ENCODE measurements at places on chromosomes 5 and 9. TPM values are rescaled to one million over a fixed set of nuclear protein-coding genes. Genes with fewer than 3 reads are reported as not detected.

GRCh38 chr9:132040808-132041207 is 38.9 kb downstream of the MED27 start:
- H3K27me3 ChIP-seq, result no peaks in the 10 kb centered on the region
- DNase-seq, result no peak
- no peaks in the 10 kb centered on the region for H3K36me3 ChIP-seq
- H3K4me1 ChIP-seq, result peaks cover 6% of the 10 kb centered on the region

- no peaks in the 10 kb centered on the region for H3K36me3 ChIP-seq
- peak overlapping the region; percentile 50 for H3K27ac ChIP-seq
- DNase-seq, result no peak
- H3K27me3 ChIP-seq, result no peaks in the 10 kb centered on the region
- peaks cover 33% of the 10 kb centered on the region for H3K4me1 ChIP-seq
Observed at GRCh38 chr9:14198841-14199455, 115.0 kb downstream of the NFIB start.

DNA sequence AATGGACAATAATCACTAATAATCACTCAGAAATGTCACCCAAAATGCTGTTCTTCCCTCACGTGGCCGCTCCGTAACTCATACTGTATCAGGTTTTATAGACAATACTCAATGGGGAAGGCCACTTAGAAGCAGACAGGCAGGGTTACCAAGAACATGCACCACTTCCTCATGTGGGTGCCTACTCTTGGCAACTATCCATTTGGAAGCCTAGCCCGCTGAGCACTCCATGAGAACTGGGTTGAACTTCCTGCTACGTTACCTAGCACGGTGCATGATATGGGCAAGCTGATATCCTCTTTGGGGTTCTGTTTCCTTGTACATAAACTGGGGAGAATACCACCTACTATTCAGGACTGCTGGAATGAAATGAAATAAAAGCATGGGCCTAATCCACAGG is 14.3 kb downstream of the DAP start:
- no peak for DNase-seq
- H3K27me3 ChIP-seq, result no peaks in the 10 kb centered on the region
- no peak overlapping the region for H3K4me3 ChIP-seq

Gene PDGFRB
- 362 TPM for total RNA-seq

Gene DMXL1
- 67.6 TPM for total RNA-seq

DNA sequence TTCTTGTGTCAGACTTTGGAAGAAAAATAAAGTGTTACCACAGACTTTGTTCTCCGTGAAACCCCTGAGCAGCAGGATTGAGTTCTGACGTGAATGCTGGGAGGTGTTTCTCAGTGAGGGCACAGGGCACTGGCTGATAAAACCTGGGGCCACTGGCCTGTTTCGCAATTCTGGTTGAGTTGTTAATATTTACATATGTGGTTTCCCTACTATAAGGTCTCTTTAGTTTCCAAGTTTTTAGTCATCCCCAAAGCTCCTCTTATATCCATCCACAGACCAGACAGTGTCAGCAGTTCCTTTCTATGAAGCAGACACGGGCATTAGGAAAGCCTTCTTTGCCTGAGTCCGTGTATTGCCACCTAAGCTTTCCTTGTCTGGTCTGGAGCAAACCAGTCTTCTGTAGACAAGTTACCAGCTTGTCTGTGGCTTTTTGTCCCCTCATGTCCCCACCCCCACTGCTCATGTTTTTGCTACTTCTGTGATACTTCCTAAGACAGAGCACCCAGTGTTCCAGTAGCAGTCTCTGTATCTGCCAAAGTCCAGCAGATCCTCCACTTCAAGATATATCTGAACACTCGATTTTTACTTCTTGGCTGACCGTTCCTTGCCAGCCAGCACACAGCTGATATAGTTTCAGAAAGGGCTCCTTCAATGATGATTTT is 42.0 kb downstream of the ACO1 start:
- peaks cover 20% of the 10 kb centered on the region for H3K36me3 ChIP-seq
- no peak overlapping the region for H3K4me3 ChIP-seq
- no peak overlapping the region for H3K27ac ChIP-seq
- H3K4me1 ChIP-seq, result peaks cover 10% of the 10 kb centered on the region

Gene LRRTM2
- total RNA-seq, result 0.27 TPM

DNA sequence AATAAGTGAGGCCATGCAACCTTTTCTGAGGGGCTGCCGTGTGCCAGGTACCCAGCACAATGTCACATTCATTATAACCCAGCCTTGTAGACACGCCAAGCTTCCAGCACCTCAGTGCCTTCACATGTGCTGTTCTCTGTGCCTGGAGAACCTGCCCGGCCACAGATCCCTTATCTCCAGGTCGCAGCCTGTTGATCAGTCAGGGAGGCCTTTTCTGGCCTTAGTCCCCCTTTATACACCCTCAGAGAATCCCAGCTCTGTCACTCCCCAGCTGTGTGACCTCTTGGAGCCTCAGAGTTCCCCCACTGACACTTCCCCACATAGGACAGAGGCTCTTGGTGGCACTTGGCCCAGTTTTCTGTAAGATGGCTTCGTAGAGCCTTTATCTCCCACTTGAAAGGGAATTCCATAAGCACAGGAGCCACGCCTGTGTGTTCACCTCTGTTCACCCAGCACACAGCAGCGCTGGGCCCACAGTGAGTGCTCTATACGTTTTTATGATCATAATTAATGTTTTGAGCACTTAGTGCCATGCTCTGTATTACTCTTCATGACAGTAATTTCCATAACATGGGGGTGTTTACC is 38.7 kb downstream of the NEURL1B start:
- no peaks in the 10 kb centered on the region for H3K4me1 ChIP-seq
- no peak overlapping the region for H3K4me3 ChIP-seq
- DNase-seq, result no peak

Gene SH2D3C
- total RNA-seq, result 5.3 TPM

Gene CYLC2
- total RNA-seq, result not detected

All from thoracic aorta (tissue), 2 donors.